ENCODE measurements at places on chromosomes 5 and 9. TPM values are rescaled to one million over a fixed set of nuclear protein-coding genes. Genes with fewer than 3 reads are reported as not detected.
A peak's percentile ranks its signal among the peaks of the same experiment; 100 is the strongest.

DNA sequence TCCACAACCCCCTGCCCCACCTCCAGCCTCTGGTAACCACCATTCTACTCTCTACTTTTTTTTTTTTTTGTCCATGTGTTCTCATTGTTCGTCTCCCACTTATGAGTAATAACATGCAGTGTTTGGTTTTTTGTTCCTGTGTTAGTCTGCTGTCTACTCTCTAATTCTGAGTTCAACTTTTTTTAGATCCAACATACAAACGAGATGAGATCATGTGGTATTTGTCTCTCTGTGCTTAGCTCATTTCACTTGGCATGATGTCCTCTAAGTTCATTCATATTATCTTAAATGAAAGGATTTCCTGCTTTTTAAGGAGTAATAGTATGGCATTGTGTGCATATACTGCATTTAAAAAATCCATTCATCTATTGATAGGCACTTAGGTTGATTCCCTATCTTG is 130.9 kb downstream of the NMUR2 start:
- H3K27ac ChIP-seq: no peak overlapping the region
- no peak for DNase-seq
- H3K36me3 ChIP-seq: no peaks in the 10 kb centered on the region
- no peaks in the 10 kb centered on the region for H3K4me1 ChIP-seq
- H3K4me3 ChIP-seq: no peak overlapping the region
- H3K27me3 ChIP-seq: peaks cover 3% of the 10 kb centered on the region

DNA sequence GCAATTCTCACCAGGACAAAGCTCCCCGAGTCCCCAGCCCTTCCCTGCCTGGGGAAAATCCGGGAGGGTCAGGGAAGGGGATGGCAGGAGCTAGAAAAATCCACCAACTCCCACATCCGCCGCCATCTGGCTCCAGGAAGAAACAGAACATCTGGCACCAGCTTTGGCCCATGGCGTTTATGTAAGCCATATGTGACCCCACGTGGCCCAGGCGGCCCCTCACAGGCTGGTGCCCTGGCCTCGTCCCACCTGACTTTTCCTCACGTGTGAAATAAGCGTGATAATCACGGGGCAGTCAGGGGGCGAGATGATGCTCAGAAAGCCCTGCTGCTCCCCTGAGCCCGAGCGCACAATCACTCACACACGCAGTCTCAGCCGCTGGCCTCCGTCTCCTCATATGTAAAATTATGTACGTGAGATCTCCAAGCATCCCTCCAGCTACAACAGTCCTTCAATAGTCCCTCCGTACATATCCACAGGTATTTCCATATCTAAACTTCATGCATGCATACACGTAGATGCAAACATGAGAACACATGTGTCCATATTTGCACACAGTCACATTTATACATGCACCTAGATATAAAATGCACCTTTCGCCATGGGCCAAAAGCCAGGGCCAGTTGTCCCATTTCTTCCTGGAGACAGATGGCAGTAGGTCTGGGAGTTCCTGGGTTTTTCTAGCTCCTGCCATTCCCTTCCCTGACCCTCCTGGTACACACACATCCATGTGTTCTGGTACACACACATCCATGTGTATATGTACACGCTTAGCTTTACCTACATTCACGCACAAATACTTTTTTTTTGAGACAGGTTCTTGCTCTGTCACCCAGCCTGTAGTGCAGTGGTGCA is 28.9 kb downstream of the PLPP7 start:
- DNase-seq: no peak
- no peaks in the 10 kb centered on the region for H3K36me3 ChIP-seq
- H3K27ac ChIP-seq: no peak overlapping the region
- peaks cover 8% of the 10 kb centered on the region for H3K4me1 ChIP-seq
- no peak overlapping the region for H3K4me3 ChIP-seq

DNA sequence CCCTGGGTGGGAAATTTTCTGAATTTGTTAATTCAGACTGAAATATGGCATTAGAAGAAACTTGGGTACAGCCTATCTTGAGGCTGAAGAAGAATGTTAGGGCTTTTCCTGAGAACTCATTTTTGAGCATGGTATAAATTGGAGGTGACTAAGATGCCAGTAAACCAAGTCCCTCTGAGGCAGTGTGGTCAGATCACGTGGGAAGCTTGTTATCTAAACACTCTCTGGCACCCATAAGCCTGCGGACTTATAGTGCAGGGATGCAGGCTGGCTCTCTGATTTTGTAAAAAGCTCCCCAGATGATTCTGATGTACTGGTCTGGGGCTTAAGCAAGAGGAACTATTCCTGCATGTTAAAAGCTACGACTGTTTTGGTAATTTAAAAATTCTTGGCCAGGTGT is 34.3 kb downstream of the MTMR12 start:
- peak overlapping the region; percentile 67 for H3K27ac ChIP-seq
- H3K4me1 ChIP-seq: peaks cover 61% of the 10 kb centered on the region
- no peaks in the 10 kb centered on the region for H3K27me3 ChIP-seq

DNA sequence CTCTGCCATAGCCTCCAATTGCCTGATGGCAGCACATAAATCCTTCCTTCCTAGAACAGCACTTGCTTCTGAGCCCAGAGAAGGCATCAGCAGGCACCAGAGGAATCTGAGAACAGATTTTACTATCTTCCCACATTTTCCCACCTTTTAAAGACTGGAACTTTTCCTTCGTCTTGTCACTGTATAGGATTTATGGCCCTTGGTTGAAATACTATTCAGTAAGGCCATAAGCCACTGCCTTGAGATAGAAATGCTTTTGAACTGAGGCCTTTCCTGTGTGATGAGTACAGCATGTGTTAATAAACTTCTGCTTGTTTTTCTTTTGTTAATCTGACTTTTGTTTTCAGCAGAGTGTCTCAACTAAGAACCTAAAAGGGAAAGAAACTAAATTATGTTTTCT is 84.3 kb downstream of the MRPS27 start:
- H3K4me1 ChIP-seq: peaks cover 46% of the 10 kb centered on the region
- H3K27ac ChIP-seq: no peak overlapping the region
- H3K27me3 ChIP-seq: peaks cover 1% of the 10 kb centered on the region

DNA sequence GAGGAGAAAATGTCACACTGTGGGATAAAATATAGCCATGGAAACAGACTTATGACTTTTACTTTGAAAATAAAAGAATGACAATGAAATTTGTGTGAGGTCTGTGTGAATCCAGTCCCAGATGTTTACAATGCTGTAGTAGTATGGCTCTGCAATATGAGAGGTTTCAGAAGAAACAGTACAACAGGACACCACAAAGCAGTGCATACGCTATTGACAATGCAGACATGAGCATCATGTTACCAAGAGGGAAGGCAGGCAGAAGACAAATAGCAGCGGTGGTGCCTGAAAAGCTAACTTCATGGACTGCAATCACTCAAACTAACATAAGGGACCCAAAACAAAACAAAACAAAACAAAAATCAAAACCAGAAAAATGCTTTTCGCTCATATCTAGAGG is 1.8 kb downstream of the FGF10 start:
- H3K27me3 ChIP-seq: peaks cover 3% of the 10 kb centered on the region
- no peak overlapping the region for H3K27ac ChIP-seq
- no peaks in the 10 kb centered on the region for H3K36me3 ChIP-seq
- no peaks in the 10 kb centered on the region for H3K4me1 ChIP-seq

- no peak overlapping the region for H3K27ac ChIP-seq
- no peaks in the 10 kb centered on the region for H3K27me3 ChIP-seq
- no peak overlapping the region for H3K4me3 ChIP-seq
Measured at GRCh38 chr5:158725297-158725851, 374.3 kb downstream of the EBF1 start.

DNA sequence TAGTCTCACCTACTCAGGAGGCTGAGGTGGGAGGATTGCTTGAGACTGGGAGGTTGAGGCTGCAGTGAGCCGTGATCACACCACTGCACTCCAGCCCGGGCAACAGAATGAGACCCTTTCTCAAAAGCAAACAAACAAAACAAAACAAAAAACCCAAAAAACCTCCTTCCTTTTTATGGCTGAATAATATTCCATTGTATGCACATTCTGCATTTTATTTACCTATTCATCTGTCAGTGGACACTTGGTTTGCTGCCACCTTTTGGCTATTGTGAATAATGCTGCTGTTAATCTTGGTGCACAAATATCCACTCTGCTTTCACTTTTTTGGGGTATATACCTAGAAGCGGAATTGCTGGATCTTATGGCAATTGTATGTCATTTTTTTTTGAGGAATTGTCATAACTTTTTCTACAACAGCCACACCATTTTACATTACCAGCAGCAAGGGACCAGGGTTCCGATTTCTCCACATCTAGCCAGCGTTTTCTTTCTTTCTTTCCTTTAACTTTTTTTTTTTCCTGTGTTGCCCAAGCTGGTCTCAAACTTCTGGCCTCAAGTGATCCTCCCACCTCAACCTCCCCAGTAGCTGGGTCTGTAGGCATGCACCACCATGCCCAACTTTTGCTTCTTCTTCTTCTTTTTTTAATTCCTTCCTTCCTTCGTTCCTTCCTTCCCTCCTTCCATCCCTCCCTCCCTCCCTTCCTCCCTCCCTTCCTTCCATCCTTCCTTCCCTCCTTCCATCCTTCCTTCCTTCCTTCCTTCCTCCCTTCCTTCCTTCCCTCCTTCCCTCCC is 30.6 kb downstream of the NKX2-5 start:
- no peak overlapping the region for H3K4me3 ChIP-seq
- H3K27ac ChIP-seq: no peak overlapping the region
- H3K4me1 ChIP-seq: peaks cover 21% of the 10 kb centered on the region
- peak; percentile 25 for DNase-seq
- H3K36me3 ChIP-seq: peaks cover 5% of the 10 kb centered on the region

GRCh38 chr9:127833555-127833954 is 20.9 kb downstream of the ENG start:
- H3K27me3 ChIP-seq: peaks cover 3% of the 10 kb centered on the region
- peak; percentile 43 for DNase-seq
- peak overlapping the region; percentile 87 for H3K27ac ChIP-seq
- H3K4me3 ChIP-seq: no peak overlapping the region
- peaks cover 61% of the 10 kb centered on the region for H3K4me1 ChIP-seq

- no peak for DNase-seq
- H3K27ac ChIP-seq: no peak overlapping the region
- peaks cover 4% of the 10 kb centered on the region for H3K36me3 ChIP-seq
- H3K4me3 ChIP-seq: no peak overlapping the region
- no peaks in the 10 kb centered on the region for H3K4me1 ChIP-seq
Measured at GRCh38 chr5:5969942-5970483, 408.3 kb downstream of the MED10 start.

- DNase-seq: no peak
- H3K4me1 ChIP-seq: no peaks in the 10 kb centered on the region
- H3K4me3 ChIP-seq: no peak overlapping the region
- H3K27ac ChIP-seq: no peak overlapping the region
- H3K27me3 ChIP-seq: no peaks in the 10 kb centered on the region
- H3K36me3 ChIP-seq: no peaks in the 10 kb centered on the region
Measured at GRCh38 chr5:156444753-156445291, 117.9 kb downstream of the SGCD start.

GRCh38 chr5:151031554-151031953 is 11.2 kb downstream of the GPX3 start:
- no peak overlapping the region for H3K4me3 ChIP-seq
- no peak for DNase-seq
- H3K36me3 ChIP-seq: peaks cover 44% of the 10 kb centered on the region

DNA sequence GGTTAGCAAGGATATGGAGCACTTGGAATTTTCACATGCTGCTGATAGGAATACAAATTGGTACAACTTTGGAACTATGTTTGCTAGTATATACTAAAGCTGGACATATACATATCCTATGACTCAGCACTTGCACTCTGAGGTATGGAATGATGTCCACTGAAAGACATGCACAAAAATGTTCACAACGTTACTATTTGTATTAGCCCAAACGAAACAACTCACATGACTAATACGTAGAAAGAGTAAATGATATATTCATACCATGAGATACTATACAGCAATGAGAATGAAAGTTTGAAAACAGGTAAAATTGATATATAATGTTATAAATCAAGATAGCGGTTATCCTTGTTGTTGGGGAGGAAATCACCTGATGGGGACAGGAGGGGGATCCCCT is 45.5 kb upstream of the CDC42SE2 start:
- H3K36me3 ChIP-seq: no peaks in the 10 kb centered on the region
- H3K4me3 ChIP-seq: peak overlapping the region; percentile 10
- H3K27ac ChIP-seq: no peak overlapping the region
- no peaks in the 10 kb centered on the region for H3K27me3 ChIP-seq

GRCh38 chr5:179550511-179551342 is at the start of gene RUFY1:
Gene RUFY1, plus strand, starts transcription at chr5:179550554. Its CDS starts 16 bp downstream, at chr5:179550570.
- H3K36me3 ChIP-seq: peaks cover 7% of the 10 kb centered on the region
- DNase-seq: peak; percentile 66
- H3K4me1 ChIP-seq: peaks cover 37% of the 10 kb centered on the region
- H3K27me3 ChIP-seq: peaks cover 5% of the 10 kb centered on the region
- H3K4me3 ChIP-seq: peak within 1 kb of the TSS; percentile 97

- H3K27me3 ChIP-seq: no peaks in the 10 kb centered on the region
- no peak overlapping the region for H3K27ac ChIP-seq
- DNase-seq: no peak
Measured at GRCh38 chr9:120980951-120981350, 54.4 kb upstream of the TRAF1 start.

DNA sequence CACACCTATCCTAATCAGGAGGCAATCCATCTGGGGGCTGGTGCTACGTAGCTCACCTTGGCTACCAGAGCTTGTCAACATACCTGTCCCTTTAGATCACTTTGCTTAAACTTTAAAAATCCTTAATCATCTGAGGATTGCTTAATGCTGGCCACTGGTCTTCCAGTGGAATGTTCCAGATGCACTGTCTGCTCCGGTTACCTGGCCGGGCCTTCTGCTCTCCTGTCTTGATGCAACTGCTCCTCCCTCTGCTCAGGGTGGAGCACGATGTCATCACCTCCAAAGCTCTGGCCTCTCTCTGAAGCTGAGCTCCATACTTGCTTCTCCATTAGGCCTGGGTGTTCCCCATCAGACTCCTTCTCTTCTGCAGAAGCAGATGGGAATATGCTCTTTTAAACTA is 106.5 kb upstream of the OTULINL start:
- H3K4me3 ChIP-seq: peak overlapping the region; percentile 1
- DNase-seq: no peak
- H3K36me3 ChIP-seq: peaks cover 67% of the 10 kb centered on the region
- H3K4me1 ChIP-seq: peaks cover 59% of the 10 kb centered on the region
- H3K27ac ChIP-seq: peak overlapping the region; percentile 92

DNA sequence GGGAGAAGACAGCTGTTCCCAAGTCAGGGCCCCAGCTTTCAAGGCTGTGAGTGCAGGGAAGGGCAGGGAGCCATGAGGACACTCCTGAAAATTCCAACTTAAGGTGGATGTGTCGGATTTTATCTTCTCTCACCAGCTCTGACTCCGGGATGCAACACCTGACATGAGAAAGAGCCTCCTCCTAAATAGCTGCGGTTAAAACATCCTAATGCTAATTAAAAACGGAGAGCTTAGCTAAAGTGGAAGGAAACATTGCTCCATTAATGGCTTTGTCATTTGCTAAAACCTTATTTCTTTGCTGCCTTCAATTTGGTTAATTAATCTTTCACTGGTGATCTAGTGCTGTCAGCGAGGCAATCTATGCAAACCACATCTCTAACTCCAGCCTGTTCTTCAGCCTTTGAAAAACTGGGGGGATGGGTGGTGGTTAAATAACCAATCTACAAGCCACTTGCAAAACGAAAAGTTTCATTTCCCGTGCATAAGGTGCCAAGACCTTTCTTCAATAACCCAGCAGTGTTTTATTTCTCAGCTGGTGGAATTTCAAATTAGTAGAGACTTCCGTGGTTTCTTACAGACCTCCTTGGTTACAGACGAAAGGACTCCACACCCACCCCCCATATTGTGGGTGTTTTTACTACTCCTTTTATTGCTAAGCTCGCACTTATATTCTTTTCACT is 379.6 kb downstream of the MLLT3 start:
- H3K4me1 ChIP-seq: no peaks in the 10 kb centered on the region
- no peak for DNase-seq

The ARHGEF39 gene
- total RNA-seq: 2.4 TPM

The IPO11 gene
- 28.5 TPM for total RNA-seq

The MBLAC2 gene
- total RNA-seq: 5.8 TPM

The PTGES2 gene
- total RNA-seq: 69.7 TPM

The IL4 gene
- total RNA-seq: not detected

The UGCG gene
- total RNA-seq: 63.1 TPM

The SPINK1 gene
- not detected for total RNA-seq

The BTNL3 gene
- not detected for total RNA-seq

The ZNF346 gene
- total RNA-seq: 11.6 TPM

The HK3 gene
- total RNA-seq: not detected

Data from HFFc6 (cell line).